ENCODE measurements at places on chromosomes 13 and 19.

GRCh38 chr19:13104360-13104847, 1.7 kb upstream of the LYL1 start:
- DNase-seq: peak; percentile 97

DNA sequence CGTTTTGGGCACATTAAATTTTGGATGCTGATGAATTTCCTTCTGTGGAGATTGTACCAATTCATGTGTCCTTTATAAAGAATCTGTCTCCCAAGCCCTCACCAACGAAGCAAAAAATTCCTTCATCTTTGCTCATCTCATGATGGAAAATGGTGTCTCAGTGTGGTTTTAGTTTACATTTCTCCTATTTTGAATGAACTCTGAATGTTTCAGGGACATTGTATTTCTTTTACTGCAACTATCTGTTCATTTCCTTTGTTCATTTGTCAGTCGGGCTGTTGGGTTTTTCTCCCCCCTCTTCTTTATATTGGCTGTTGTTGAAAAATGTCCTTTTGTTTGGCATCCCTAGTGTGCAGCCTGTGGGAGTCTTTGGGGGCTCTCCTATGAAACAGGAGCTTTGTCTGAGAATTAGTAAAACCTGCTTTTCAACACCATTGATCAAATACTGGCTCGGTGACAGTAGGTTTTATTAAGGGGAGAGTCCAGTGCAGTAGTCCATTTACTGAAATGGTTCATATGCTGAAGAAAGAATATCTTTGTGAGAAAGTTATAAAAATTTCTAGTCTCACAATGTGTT, 91.3 kb upstream of the C1QTNF9B start:
- DNase-seq: no peak

DNA sequence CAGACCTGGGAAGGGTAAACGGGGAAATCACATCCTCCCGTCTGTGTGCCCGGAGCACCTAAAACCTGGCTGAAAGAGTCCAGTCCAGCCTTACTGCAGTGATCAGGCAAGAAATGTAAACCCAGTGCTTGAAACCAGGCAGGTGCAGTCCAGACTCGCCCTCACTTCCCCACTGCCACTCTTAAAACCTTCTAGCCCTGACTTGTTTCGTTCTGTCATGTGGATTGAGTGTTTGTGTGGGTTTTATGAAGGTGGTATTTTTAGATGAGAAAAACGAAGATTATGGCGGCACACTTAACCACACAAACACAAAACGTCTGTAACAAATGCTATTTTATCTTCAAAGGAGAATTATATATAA, 839 bp upstream of the CKAP2 start:
- no peak for DNase-seq

- no peak for DNase-seq
These were observed 1.1 kb downstream of the PGLS start for GRCh38 chr19:17512574-17512939.

GRCh38 chr13:20231839-20232555, at the start of gene GJB6:
Gene GJB6, minus strand, starts transcription at chr13:20232319. Its CDS starts 8,839 bp downstream, at chr13:20223480.
- DNase-seq: no peak

DNA sequence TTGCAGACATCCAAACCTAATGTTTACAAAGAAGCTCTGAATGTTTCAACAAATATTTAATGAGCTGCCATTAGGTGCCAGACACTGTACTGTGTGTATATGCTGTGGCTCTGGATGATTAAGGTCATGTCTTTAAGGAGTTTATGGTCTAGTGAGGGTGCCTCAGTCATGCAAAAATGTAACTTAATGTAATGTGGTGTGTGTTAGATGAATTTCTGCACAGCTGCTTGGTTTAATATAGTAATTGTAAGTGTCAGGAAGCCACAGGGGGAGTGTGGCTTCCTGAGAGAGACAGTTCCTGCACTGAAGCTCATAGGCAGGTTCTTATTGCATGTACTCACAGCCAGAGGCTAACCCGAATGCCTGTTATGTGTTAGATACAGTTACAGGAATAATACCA, 43.3 kb downstream of the SPATA13 start:
- DNase-seq: no peak

GRCh38 chr13:43235028-43235427, 211.6 kb downstream of the DNAJC15 start:
- no peak for DNase-seq

DNA sequence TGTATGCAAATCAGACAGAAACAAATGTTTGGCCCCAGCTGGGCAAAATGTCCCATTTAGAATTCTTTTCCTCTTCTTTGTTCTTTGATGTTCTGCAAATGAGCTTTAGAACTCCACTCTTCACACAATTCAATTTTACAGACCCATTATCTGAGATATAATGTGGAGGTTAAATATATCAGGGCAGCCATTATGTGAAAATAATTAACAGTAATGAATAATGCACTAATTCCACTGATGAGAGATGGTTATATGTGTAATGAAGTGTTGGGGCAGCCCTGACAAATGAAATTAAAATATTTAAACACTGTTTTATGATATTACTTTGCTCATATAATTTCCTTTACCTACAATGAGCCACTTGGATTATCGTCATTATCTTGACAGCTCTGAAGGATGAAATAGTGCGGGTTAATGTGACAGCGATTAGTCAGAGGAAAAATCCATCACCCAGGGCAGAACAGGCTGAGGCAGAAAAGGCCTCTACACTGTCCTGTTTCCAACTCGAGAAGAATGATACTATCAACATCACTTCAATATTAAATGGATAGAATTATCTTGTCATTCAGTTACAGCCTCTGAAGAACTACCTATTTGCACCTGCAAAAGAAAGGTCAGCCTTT, 321.1 kb downstream of the RBM26 start:
- DNase-seq: no peak

DNA sequence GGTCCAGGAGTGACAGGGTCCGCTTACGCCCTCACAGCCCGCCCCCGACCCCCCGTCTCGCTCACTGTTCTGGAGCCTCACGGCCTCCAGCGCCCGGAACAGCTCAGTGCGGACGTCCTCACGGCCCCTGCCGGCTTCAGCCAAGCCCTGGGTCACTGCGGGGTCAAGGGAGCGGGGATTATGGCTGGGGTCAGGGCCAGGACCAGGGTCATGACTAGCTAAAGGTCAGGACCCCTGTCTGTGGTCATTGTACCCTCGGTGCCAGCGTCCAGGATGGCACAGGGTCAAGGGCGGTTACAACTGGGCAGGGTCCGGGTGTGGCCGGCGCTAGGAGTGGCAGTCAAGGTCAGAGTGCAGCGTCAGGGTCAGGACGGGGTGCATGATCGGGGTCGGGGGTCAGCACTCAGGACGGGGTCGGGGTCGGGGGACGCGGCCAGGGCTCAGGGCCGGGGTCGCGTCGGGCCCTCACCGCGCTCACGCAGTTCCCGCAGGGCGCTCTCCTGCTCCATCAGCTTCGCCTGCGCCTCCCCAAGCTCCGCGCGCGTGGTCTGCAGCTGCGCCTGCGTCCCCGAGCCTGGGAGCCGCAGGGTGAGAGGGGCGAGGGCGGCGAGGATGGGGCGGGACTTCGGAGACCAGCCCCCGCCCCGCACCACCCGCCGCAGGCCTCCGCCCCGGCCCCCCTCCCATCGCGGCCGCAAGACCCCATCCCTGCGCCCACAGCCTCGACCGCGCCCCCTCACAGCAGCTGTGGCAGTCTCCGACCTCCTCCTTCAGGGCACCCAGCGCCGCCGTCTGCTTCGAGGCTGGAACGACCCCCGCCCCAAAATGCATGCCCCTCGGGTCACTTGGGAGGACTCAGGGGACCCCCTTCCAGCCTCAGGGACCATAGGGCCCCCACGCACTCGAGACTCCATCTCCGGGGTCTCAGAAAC, 1.4 kb downstream of the CLEC4G start:
- DNase-seq: no peak

DNA sequence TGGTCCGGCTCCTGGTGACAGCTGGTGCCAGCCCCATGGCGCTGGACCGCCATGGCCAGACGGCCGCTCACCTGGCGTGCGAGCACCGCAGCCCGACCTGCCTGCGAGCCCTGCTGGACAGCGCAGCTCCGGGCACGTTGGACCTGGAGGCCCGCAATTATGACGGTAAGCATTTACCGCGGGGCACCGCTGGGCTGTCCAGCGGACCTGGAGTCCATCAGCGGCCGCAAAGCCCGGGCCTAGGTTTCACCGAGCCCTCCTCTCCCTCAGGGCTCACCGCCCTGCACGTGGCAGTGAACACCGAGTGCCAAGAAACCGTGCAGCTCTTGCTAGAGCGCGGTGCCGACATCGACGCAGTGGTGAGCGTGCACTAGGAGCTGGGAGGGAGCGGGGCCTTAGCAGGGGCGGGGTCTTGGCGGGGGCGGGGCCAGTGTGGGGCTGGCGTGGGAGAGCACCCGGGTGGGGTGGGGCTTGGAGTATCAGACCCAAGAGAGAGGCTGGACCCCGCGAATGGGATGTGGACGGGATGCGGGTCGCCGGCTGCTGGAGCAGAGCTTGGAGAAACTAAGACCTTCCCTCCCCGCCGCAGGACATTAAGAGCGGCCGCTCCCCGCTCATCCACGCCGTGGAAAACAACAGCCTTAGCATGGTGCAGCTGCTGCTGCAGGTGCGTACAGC, 8.7 kb downstream of the BCL3 start:
- no peak for DNase-seq

DNA sequence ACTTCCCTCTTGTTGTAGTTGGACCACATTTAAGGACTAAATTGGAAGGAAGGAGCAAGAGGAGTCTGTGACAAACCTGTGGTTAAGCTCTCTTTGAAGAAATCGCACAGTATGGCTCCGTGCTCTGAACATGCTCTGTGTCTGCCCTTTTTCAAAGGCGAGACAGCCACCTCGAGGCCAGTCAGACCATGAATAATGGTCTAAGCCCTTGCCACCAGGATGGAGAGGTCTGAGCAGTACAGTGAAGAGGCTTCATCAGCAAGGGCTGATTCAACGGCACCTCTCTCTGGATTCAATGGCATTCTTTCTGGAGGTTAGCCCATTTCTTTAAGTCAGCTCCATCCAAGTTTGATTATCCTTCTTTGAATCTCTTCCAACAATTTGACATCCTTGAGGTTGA, 30.9 kb downstream of the FAM216B start:
- DNase-seq: no peak

- DNase-seq: no peak
These were observed 12.4 kb upstream of the ELAVL1 start for GRCh38 chr19:8017808-8018207.

DNA sequence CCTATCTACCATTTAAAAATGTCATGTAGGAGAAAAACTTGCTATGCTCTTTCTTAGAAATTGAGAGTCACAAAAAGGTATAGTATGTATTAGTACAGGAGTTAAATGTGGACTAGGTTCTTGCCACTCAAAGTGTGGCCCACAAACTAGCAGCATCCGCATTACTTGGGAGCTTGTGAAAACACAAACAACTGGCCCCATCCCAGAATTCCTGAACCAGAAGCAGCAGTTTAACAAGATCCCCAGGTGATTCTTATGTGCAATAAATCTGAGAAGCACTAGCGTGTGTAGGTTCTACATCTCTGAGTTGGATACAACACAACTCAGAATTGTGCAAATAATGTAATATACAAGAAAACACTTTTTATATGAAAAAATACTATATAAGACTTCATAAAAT, 325.9 kb downstream of the DCT start:
- no peak for DNase-seq

DNA sequence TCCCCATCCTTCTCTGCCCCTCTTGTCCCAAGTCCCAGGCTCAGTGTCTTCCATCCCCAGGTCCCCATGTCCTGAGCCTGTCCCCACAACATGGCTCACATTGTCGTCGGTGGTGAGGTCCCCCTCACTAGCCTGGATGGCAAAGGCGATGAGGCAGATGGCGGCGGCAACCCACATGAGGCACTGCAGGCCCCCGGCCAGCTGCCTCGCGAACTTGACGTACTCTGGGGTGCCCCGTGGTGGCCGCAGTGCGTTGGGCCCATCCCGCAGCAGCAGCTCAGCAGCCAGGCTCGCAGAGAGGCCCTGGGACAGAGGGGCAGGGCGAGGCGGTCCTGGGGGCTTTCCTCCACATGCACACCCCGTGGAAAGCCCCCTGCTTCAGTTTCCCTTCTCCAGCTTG, 1.1 kb downstream of the ATP4A start:
- DNase-seq: no peak

GRCh38 chr13:51998723-51999509, 12.3 kb downstream of the ATP7B start:
- DNase-seq: no peak

DNA sequence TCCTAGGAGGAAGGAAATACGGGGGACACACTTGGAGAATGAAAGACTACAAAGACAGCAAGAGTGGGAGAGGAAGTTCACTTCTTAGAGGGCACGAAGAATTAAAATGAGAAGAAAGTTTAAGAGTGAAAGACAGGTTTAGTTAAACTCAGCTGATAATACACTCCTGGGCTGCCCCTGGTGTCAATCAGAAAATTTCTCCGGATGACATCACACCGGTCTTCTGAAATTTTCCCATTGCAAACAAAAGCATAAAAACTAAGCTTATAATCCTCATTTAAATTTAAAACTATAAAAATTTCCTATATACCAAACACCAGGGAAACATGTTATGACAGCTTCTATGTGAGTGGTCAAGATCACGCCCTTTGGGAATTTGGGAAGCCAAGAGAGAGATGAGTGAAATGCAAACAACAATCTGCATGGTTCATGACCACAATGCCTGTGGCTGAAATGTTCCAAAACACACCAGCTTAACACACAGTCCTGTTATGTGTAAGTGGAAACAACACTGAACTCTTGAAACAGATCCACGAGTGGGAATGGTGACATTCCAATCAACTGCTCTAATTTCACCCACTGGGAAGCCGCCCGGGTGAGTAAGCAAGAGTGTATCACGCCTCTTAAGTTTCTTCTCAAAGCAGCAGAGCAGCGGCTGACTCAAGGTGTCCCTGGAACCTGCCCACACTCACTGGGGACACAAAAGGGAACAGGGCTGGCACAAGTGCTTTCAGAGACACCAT, 49.0 kb downstream of the BRD4 start:
- no peak for DNase-seq

GRCh38 chr13:101454767-101455166, 2.3 kb downstream of the ITGBL1 start:
- DNase-seq: no peak

DNA sequence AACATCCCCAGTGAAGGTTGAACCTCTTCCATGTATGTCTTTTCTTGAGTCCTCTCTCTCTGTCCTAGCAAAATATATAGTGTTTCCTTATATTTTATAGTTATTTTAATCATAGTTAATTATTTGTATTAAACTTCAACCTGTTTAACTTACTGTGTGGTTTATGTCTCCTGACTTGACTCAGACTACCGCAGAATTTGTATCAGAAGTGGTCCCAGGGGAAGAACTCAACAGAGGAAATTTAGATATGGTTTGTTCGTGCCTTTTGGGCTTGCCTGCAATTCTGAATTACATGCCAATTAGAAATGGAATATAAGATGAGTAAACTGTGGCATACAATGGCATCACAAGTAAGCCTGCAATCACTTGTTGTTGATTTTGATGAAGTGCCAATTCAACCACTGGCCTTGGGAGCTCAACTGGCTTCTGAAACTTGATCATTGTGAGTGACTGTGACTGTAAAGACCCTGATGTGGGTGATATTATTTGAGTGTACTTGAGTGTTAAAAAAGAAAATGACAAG, 1459.5 kb upstream of the PCDH20 start:
- DNase-seq: no peak

- DNase-seq: no peak
These were observed 200.8 kb downstream of the RGCC start for GRCh38 chr13:41658057-41658661.
